ENCODE measurements at places on chromosomes 6 and 20.
A peak's percentile ranks its signal among the peaks of the same experiment; 100 is the strongest.

GRCh38 chr20:15379681-15380296 is 1042.4 kb upstream of the FLRT3 start:
- no peak for DNase-seq

DNA sequence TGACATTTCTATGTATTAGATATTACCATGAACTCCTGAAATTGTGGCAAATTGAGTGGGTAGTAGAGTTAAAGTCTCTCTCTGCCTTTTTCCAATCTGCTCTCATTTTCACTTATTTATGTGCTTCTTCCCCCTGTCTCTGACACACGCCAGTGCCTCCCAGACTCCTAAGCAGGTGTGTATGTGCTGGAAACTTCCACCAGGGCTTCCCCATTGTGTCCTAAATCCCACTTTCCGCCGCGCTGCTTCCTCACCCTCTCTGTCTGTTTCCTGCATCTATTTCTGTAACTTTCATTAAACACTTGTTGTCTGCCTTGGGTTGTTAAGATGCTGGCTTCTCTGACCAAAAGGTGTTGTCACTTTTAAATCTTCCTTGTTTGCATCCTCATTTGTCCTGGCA is 97.6 kb upstream of the HDGFL1 start:
- peak; percentile 57 for DNase-seq

- no peak for DNase-seq
Measured at GRCh38 chr20:15396900-15397299, 1059.5 kb upstream of the FLRT3 start.

- peak; percentile 11 for DNase-seq
Measured at GRCh38 chr6:122838060-122838780, 49.2 kb downstream of the SMPDL3A start.
